ENCODE measurements at places on chromosomes 2 and 18. TPM values are rescaled to one million over a fixed set of nuclear protein-coding genes. Genes with fewer than 3 reads are reported as not detected.

Gene SERPINB3
- not detected for total RNA-seq

Gene LCT
- not detected for total RNA-seq

Gene SPATA3
- not detected for total RNA-seq

Gene MOCOS
- total RNA-seq, result 0.13 TPM

Gene AKAIN1
- total RNA-seq, result 0.18 TPM

Data from muscle of leg (tissue), 16 donors.